Kidney (tissue), 22 donors: ENCODE measurements at places on chromosomes 6 and 20. TPM values are rescaled to one million over a fixed set of nuclear protein-coding genes. Genes with fewer than 3 reads are reported as not detected.
A peak's percentile ranks its signal among the peaks of the same experiment; 100 is the strongest.

DNA sequence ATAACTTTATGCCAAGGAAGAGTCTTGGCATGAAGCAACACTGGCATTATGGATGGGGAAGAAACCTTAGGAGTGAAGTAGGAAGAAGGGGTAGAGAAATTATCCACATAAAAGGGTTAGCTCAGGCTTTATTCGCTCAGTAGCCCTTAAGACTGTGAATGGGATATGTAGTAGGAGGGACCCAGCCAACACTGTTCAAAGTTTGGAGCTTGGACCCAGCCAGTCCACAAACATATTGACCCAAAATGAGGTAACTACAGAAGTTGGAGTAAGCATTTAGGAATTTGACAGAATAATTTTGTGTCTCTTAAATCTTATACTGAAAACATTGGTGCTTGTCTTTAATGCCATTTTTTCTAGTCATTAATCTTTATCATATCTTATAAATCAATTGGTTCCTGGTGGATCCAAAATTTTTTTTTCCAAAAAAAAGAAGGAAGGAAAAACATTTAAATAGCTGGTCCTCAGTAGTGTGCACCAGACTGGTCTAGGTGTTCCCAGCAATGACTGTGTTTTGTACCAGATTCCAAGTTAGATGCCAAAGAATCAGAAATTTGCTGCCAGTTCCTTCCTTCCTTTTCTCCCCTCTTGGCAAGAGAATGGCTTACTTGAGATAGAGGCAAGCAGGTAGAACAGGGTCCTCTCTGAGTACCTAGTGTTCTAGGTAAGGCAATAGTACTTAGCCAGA is 451.8 kb upstream of the SOX4 start:
- no peak for DNase-seq

DNA sequence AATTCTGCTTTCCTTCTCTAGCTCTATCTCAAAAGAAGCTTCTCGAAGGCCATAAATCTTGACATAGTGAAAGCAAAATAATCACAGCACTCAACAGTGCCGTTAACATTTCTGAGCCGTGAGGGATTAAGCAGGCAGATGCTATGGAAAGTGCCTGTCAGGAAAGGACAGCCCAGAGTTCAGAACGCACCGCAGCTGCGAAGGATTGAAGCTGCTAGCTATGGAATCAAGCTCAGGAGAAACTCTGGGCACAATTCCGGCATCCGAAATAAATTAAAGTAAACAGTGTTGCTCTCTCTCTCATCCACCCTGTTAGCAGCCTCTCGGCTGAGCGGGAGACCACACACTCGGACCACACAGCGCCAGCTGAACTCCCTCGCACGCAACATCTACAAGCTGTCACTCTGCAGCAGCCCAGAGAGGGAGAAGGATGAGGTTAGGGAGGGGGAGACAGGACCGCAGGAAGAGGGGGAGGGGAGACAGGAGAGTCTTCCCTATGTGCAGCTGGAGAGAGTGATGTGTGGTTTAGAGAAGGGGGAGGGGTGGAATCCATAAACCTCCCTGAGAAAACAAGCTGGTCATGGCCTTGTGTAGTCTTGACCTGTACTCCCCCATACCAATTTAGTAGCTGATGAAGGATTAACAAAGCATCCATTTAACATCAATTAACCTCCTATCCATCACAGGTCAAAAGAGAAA is 9.0 kb downstream of the EXOC2 start:
- peak; percentile 95 for DNase-seq

GRCh38 chr20:17568972-17569521 is 828 bp upstream of the DSTN start:
- peak; percentile 92 for DNase-seq

- DNase-seq, result no peak
Observed at GRCh38 chr6:85443349-85444117, 6.3 kb upstream of the NT5E start.

GRCh38 chr6:118578617-118579016 is 30.5 kb downstream of the PLN start:
- no peak for DNase-seq

- DNase-seq, result no peak
Observed at GRCh38 chr6:116667623-116668022, 943 bp downstream of the ZUP1 start.

DNA sequence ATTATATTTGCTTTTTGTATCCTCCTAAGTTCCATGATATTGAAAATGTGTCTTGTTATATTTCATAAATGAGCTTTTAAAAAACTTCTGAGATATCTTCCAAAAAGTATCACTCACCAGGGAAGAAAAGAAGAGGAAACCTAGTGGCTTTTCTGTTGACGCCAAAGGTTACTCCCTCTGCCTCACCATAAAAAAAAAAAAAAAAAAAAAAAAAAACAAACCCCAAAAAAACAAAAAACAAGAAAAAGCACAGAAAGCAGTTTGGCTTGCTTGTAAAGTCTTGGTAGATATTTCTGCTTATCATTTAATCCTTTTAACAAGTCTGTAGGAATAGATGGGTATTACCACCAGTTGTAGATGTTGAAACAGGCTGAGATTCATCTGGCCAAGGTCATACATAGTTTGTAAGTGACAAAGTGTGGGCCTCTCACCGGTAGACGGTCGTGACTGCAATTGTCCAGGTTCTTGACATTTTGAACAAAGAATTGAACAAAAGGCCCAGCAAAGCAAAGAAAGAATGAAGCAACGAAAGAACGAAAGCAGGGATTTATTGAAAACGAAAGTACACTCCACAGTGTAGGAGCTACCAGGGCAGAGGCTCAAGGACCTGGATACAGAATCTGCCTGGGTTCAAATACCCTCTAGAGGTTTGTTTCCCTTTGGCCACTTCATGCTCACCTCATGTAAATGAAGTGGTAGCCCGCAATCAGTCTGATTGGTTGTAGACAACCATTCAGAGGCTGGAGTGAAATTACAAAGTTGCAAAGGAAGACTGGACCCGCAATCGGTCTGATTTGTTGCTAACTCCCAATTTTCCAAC is 11.6 kb upstream of the ELOVL5 start:
- no peak for DNase-seq

GRCh38 chr6:142542704-142543233 is 241.0 kb downstream of the ADGRG6 start:
- DNase-seq, result no peak

- no peak for DNase-seq
Observed at GRCh38 chr6:21708320-21708580, 114.7 kb downstream of the SOX4 start.

- DNase-seq, result no peak
Observed at GRCh38 chr6:14732844-14733757, 512.8 kb upstream of the JARID2 start.

- DNase-seq, result no peak
Observed at GRCh38 chr20:59024111-59024530, 4.9 kb downstream of the TUBB1 start.

DNA sequence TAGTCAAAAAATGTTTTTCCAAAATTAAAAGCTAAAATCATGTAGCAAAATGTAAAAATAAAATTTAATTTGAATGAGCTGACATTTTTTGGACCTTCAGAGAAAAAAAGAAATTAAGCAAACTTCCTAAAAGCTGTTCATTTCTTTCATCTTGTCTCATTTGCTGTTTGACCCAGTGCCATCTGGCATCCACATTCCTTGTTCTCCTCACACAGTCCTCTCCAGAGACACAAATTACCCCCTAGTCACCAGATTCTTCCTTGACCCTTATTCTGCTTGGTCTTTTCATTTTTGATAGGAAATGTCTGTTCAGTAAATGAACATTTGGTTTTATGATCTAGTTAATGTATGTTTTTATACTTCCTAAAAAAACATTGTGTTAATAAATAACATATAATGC is 55.2 kb downstream of the HDDC2 start:
- DNase-seq, result no peak

GRCh38 chr20:24700166-24700860 is 230.9 kb downstream of the SYNDIG1 start:
- peak; percentile 11 for DNase-seq

DNA sequence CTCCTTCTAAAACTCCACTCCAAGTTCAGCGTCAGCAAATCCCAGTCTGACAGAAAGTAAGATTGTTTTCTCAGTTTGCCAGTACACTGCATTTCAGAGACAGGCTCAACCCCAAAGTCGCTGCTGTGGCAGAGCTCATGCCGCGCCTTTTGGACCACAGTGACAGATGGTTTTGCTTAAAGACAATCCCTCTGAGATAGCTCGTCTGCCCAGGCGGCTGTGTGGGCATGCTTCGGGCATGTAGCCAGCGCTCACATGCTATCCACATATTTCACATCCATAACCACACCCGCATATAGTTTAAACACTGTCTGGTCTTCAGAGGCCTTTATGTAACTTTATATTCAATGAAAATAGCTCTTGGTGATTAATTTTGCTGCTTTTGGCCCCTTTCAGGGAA is 14.7 kb upstream of the PXDC1 start:
- no peak for DNase-seq

GRCh38 chr6:158545043-158545966 is 14.6 kb upstream of the TMEM181 start:
- no peak for DNase-seq

DNA sequence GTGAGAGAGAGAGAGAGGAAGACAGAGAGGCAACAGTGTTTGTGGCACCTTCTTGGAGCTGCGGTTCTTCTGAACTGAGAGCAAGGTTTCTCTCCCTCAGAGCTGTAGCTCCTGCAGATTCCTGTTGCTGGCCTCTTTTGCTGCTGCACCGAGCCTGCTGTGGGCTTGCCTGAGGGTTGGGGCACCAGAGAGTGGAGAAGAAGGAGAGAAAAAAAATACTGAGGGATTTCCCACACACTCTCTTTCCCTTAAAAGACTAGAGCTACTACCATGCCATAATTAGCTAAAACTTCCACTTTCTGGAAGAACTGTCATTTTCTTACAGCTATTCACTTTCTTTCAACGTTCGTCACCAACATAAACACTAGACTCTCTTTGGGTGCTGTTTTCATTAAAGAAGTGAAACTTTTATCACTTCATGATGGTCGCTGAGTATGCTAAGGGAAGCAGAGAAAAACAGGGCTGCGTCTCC is 18.2 kb upstream of the ECI2 start:
- no peak for DNase-seq

GRCh38 chr6:133512410-133513016 is 271.4 kb downstream of the EYA4 start:
- DNase-seq, result peak; percentile 60

DNA sequence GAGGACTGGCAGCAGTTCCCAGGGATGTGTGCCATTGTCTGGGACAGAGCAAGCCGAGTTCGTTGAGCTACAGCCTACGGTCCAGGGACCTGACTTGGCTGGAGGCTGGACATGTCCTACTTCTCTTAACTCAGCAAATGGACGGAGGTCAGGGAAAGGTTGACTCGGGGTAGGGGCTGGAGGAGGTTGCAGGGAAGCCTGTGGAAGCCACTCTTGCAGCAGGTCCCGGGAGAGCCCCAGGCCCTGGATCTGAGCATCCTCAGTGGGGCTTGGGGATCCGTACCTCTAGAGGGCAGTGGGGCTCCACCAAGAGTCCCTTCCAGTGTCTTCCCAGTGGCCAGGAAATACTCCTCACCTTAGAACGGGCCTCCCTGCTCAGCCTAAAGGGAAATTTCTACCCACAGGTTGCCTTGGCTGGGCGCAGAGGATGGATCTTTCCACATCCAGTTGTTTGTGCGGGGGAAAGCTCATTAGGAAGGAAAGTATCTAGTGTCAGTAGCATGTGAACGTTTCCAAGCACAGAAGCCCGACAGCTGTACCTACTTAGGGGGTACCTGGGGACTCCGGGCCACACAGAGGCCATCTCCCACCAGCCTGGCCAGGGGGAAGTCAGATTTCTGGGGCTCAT is 170.2 kb downstream of the NFATC2 start:
- peak; percentile 84 for DNase-seq

DNA sequence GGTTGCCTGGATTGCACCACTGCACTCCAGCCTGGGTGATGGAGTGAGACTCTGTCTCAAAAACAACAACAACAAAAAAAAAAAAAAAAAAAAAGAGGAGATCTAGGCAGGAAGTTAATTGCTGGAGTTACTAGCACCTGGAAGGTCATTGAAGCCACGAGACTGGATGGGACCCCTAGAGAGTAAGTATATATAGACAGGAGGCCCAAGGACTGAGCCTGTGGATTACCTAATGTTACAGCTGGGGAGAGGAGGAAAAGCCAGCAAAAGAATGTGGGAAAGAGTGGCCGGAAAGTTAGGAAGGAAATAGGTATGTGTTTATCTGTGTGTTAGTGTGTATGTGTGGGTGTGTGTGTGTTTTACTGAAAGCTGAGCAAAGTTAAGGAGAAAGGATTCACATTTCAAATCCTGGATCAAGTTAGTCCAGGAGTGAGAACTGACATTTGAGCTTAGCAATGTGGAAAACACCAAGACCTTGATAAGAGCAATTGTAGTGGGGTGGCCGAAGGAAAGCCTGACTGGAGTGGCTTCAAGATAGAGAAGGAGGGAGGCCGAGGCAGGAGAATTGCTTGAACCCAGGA is 38.4 kb downstream of the ANKRD6 start:
- no peak for DNase-seq

DNA sequence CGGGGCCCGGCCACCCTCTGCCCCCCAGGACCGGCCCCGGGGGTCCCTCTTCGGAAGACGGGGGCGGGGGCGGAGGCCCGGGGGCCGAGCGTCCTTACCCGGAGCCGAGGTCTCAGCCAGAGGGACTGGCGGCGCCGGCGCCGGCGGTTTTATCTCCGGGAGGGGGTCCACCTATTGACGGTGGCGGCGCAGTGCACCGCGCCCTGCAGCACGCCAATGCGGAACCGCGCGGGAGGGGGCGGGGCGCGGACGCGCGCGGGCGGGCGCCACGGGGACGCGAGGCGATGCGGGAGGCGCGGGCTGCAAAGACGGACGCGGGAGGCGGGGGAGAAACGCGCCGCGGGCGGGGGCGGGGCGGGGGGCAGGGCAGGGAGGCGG is at the start of gene EEF1A2:
Gene EEF1A2 (minus strand): TSS at position 124 of the 378 bp plus-strand sequence. CDS start 1,320 bp downstream, outside the sequence.
- DNase-seq, result no peak

Gene OR2W1
- not detected for polyA plus RNA-seq

Gene SIRPD
- not detected for polyA plus RNA-seq

Gene SIRPA
- 24.7 TPM for polyA plus RNA-seq

Gene ADNP
- polyA plus RNA-seq, result 32.0 TPM

Gene BFSP1
- polyA plus RNA-seq, result 2.1 TPM

Gene SLC26A8
- polyA plus RNA-seq, result not detected

Gene EPHA7
- 2.6 TPM for polyA plus RNA-seq
